ENCODE measurements at places on chromosomes 3 and 15. TPM values are rescaled to one million over a fixed set of nuclear protein-coding genes. Genes with fewer than 3 reads are reported as not detected.

Gene CYB561D2
- polyA plus RNA-seq, result 10.8 TPM

DNA sequence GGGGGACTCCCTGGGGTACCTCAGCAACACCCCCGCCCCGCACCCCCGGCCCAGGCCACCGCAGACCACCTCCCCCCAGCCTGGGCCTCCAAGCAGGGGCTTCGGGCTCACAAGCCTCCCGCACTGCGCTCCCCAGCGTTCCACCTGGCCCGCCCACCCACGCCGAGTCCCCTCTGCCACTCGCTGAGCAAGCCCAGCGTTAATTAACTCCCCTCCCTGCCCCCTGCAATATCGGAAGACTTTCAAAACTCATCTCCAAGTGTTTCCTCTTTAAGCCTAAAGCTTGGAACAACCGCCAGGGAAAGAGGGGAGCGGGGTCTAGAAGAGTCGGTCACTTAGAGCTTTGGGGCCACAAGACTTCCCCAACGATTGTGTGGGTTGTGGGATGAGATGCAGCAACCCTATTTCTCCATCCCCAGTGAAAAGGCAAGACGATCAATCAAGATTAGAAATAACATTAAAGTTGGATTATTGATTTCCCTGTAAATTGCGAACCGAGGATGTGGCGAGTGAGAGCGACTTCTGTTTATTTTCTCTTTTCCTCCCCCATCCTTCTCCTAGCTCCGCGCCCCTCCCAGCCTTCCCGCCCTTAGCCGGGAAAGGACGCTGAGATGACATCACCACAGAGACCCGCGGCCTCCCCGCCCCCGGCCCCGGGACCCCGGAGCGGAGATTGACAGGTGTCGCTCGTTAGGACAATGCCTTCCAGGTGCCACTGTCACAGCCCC lies 30.2 kb downstream of the NR2F2 start:
- no peak for DNase-seq

DNA sequence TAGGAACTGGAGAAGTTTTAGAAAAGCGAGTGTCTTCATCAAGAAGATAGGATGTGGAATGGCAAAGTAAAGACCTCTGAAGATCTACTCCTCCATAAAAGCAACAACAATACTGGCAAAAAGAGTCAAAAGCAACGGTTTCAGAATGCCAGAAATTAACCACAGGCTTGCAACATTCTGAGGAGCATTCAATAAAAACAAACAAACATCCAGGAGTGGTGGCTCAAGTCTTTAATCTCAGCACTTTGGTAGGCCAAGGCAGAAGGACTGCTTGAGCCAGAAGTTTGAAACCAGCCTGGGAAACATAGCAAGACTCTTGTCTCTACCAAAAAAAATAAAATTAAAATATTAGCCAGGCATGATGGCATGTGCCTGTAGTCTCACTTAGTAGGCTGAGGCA lies 143.2 kb upstream of the HACD2 start:
- DNase-seq, result no peak

DNA sequence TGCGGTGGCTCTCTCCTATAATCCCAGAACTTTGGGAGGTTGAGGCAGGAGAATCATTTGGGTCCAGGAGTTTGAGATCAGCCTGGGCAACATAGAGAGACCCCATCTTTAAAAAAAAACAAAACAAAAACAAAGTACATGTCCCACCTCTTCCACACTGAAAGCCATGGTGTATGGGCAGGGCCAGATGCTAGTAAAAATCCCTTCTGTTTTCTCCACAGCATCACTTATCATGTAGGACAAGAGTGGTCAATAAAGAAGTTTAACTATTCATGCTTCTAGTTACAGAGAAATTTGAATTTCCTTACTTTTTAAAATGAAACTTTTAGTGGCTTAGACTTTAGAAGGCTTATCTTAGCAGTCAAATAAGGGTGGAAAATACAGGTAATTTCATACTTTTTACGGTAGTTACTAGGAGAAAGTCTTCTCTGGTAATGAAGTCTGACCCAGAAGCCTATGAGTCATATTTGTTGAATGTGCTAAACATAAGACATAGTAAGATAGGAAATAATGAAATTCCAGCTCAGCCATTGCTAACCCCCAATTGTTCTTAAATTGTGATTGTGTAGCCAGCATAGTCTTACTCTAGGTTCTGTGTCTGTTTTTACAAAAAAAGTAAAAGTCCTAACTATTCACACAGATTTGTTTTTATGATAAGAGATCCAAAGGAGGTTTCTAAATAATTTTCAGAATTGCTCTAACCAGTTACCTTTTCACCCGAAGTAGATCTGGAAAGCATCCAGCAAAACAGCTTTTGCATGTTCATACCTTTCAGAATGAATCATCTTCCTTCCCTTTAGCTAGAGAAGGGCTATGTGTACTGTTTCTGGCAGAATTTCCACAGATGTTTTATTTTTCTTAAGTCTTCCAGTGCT lies 16.4 kb upstream of the ZNF609 start:
- DNase-seq, result no peak

- no peak for DNase-seq
Observed at GRCh38 chr15:35506272-35506870, 39.6 kb downstream of the DPH6 start.

- no peak for DNase-seq
Observed at GRCh38 chr3:167054926-167055325, 325.2 kb downstream of the ZBBX start.

DNA sequence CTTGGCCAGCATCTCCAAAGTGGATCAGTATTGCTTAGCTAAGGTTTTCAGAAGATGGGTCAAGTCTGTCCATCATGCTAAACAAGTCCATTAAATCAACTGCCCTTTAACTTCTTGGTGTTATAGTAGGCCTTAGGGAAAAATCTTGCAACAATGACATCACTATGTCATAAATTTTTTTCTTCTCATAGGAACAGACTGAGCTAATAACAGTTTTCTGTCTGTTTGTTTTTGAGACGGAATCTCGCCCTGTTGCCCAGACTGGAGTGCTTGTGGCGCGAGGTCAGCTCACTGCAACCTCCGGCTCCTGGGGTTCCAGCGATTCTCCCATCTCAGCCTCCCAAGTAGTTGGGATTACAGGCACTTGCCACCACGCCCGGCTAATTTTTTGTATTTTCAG lies 94.2 kb downstream of the EFL1 start:
- no peak for DNase-seq

DNA sequence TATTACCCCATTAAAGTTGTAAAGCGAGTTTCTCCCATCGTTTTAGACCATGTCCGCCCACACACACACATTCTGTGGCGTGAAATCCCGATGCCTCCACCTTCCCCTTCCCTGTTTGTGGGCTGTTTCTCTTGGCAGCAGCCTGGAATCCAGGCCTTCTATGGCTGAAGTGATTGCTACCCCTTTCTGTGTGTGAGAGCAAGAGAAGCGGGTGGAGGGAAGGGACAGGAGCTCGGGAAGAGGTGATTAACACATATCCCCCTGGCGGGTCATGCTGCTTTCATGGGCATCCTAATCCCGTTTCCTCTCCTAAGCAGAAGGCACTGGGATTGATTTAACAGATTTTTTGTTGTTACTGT lies 283.8 kb upstream of the RGMA start:
- no peak for DNase-seq

DNA sequence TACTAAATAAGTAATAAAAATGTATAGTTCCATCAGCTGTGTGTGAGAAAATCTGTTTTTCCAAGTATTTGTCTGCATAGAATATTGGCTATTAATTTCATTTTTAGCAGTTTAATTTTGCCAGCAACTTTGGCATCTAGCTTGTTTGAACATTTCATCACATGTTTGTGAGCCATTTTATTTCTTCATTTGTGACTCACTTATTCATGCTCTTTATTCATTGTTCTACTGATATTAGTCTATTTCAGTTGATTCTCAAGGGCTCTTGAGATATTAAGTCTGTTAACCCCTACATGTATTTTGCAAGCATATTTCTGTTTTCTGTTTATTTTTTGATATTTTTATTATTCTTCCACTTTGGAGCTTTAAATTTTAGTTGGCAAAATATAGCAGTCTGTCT lies 74.0 kb upstream of the PHLDB2 start:
- no peak for DNase-seq

- no peak for DNase-seq
Observed at GRCh38 chr3:59866076-59866475, 816.3 kb upstream of the CFAP20DC start.

Gene RPL39L
- 12.8 TPM for polyA plus RNA-seq

DNA sequence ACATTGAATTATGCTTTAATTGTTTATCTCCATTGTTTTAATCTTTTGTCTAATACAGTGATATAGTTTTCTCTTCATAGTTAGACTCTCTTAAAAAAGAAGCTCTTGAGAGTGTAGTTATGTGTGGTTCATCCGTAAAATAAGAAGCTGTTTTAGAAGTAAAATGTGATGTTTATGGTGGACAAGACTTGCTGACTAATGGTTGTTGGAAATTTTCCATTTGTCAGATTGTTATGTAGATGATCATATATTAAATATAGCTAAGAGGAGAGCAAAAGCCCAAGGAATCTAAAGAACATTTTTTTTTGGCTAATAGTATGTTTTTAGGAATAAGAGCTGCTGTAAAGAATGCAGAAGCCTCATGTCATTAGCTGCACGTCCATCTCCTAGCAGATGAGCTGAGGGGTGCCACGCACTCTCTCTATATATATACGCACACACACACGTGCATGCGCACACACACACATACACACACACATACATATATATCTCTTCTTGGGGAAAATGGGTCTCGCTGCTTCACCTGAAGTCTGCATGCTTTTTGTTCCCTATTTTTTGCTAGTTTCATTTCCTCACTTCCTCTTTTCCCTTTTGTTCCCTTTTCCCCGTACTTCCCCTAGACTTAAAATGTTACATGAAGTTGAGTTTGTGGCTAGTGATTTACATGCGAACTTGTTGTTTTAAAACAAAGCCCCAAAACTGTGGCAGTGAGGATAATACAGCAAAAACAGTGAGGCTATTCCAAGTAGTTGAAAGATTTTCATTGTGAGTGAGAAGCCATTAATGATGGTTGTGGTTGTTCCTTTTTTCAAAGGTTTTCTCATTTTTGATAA lies 107.8 kb downstream of the MBNL1 start:
- no peak for DNase-seq

- DNase-seq, result no peak
Observed at GRCh38 chr15:35925275-35926006, 379.5 kb upstream of the DPH6 start.

DNA sequence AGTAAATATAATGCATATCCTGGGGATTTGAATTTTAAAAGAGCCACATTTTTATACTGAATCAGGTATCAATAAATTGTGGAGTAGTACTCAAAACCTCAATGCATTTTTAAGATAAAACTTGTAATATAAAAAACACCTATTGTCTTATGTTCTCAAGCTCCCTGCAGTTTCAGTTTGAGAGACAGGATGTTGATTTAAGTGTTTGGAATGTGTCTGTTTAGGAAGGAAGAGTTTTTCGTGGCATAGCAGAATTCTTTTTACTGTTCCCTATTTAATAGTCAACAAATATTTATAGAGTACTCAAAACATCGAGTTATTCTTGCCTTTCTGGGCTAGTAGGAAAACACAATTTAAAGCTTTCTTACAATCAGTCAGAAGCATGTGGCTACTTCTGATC lies 146.1 kb upstream of the BCHE start:
- DNase-seq, result no peak

Gene GOLGA6L2
- polyA plus RNA-seq, result not detected

DNA sequence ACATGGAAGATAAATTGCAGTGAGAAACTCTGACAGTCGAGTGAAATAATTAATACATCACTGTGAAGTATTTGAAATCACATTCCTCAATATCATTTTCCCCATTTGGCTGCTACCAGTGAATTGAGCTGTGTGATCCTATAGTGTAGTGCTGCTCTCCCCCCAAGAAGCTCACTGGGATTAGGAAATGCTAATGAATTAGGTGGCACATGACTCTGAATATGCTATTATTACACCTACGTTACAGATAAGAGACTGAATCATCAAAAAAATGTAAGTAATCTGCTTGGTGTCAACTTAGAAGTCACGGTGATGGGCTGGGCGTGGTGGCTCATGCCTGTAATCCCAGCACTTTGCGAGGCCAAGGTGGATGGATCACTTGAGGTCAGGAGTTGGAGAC lies 34.7 kb upstream of the SYNM start:
- DNase-seq, result no peak

DNA sequence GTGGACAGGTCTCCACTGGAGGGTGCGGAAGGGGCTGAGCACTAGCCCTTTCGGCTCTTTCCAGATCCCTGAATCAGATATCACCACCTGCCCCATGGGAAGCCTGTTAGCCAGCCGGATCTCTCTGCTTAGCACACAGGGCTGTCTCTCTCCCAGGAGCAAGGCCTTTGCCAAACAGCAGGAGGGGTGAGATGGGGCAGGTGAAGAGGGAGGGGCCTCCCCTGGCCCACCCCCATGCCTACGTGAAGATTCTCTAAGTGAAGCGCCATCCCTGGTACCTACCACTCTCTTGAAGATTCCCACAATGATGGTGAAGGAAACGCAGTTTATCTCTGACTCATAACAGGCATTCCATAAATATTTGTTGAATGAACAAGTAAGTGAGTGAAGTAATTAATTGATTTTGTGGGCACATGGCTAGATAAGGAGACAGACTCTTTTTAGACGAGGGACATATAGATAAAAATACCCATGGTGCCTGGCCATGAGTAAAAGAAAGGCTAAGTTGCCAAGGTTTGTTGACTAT lies 19.6 kb upstream of the HCN4 start:
- DNase-seq, result no peak

DNA sequence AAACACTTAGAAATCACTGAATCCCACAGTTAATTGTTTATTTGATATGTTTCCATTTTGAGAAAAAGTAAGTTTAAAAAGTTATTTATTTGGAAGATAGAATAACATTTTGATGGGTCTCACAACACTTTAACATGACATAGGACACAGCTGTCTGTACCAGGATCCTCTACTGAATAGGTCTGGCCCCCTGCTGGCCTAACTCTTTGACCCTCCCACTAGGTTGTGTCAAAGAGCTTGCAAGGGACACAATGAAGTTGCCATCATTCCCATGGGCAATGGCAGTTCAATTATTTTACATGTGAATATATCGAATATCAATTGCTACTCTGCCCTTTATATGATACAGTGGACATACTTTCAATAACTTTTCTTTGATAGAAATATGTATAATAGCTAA lies 138.9 kb downstream of the EPHA3 start:
- no peak for DNase-seq

- DNase-seq, result no peak
Observed at GRCh38 chr15:81087694-81088093, 46.4 kb upstream of the CFAP161 start.

GRCh38 chr15:81377871-81378270 lies 3.9 kb upstream of the TMC3 start:
- no peak for DNase-seq

DNA sequence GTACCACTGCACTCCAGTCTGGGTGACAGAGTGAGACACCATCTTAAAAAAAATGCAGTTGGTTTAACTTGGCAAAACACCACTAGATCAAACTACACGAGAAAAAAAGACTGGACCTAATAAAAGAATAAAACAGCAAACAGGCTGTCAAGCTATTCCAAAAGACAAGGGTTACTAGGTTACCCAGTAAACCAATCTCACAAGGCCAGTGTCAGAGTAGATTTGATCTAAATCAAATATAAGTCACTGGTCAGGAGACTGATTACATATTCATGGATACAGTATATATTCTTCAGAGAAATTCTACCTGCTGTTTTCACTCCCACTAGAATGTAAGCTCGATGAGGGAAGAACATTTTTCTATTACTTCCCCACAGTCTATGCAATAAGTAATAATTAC lies 2.5 kb upstream of the GANC start:
- DNase-seq, result no peak

Gene COL6A5
- polyA plus RNA-seq, result 3.2 TPM

All from right lung (tissue), 10 donors.